ENCODE measurements at places on chromosomes 4 and X. TPM values are rescaled to one million over a fixed set of nuclear protein-coding genes. Genes with fewer than 3 reads are reported as not detected.
A peak's percentile ranks its signal among the peaks of the same experiment; 100 is the strongest.

DNA sequence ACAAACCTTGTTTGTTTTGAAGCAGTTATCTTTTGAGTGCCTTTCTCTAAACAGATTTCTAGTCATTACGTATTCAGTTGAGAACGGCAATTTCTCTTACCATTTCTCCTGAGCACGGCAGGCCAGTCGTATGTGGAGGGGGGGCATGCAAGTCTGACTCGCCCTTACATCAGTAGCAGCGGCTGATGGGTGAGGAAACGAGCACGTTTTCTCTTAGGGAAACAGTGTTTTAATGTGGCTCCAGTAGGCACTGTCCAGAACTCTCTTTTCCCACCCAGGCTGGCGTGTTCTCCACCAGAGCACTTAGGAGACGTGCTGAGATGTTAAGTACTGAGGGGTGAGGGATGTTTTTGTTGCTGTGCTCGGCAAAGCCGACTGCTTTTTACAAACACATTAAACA lies 240.5 kb downstream of the STIM2 start:
- DNase-seq = no peak

DNA sequence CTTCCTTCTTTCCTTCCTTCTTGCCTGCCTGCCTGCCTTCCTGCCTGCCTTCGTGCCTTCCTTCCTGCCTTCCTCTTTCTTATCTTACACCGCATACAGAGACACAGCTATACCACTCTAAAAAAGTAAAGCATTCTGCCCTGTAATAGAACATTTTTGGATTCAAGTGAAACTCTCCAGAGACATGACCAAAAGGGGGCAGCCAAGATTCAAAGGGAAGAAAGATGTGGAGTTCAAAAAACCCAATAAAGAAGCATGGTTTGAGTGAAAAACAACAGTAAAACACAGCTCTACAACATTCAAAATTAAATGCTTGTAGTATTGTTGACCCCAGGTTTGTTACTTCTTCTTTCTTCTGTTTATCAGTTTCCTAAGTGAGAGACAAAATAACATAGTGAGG lies 914.9 kb upstream of the PCDH7 start:
- no peak for DNase-seq

Gene OCIAD1
- total RNA-seq = 121 TPM

DNA sequence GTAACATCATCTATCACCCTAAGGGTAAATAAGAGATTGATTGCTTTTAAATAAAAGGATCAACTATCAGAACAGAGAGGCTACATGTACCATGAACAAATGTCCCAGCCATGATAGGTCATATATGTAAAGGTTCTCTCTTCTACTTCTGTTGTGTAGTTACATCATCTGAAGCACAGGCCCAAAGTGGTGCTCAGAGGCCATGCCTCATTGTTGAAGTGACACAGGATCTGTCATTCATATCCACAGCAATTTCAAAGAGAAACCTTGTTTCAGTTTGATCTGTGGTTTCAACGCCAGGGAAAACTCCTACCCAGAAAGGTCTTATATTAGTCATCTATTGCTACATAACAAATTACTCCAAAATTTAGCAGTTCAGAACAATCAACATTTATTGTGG lies 269.2 kb upstream of the MAOA start:
- no peak for DNase-seq

GRCh38 chr4:153112041-153112441 lies 92.2 kb upstream of the TRIM2 start:
- DNase-seq = no peak

GRCh38 chr4:138243369-138243768 lies 1.2 kb upstream of the SLC7A11 start:
- DNase-seq = no peak

Gene SYTL5
- not detected for total RNA-seq

- no peak for DNase-seq
These were observed 40.0 kb upstream of the SMARCA5 start for GRCh38 chr4:143473334-143474126.

DNA sequence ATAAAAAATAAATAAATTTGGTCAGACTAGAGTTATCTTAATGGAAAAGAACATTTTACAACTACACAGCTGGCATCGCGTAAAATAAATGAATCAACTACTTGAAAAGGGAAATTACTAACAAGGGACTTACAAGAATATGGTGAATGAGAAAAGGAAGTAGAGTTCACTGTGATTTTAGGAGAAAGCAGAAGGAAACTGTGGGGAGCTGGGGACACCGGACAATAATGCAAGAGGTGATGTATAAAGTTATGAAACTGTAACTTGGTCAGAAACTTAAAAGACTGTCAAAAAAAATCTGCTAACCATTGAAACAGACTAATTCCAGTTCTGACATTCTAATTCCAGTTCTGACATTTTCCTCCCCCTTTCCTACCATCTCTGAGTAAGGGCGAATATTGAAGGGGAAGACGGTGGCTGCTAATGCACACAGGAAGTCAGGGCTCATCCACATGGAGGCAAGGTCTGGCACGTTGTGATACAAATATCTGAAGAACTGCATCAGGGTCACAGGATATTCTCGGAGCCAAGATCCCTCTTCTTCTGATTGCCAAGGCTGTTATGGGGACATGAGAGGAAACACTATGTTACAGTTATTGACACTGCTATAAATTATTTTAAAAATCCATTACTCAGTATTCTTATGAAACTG lies 170.5 kb downstream of the CDS1 start:
- no peak for DNase-seq

DNA sequence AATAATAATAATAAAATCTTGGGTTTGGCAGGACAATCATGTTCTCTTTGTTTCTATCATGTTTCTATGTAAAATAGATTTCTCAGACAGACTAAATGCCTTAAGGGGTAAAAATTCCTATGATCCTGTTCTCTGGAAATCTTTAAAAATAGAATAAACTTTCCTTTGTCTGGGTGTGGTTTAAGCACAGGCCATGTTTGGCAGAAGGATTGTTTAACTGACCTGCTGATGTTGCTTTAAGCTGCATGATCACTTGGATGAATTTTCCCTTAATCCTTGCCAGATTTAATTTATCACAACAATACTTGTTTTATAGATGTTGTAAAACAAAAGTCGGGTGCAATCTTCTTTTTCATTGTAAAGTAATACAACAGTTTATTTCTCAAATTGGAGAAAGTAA lies 341.7 kb upstream of the FAT1 start:
- no peak for DNase-seq

Gene SRPX2
- 8.6 TPM for total RNA-seq

Gene RAB9B
- total RNA-seq = 28.0 TPM

- DNase-seq = no peak
These were observed 47.6 kb upstream of the FGG start for GRCh38 chr4:154660052-154660451.

DNA sequence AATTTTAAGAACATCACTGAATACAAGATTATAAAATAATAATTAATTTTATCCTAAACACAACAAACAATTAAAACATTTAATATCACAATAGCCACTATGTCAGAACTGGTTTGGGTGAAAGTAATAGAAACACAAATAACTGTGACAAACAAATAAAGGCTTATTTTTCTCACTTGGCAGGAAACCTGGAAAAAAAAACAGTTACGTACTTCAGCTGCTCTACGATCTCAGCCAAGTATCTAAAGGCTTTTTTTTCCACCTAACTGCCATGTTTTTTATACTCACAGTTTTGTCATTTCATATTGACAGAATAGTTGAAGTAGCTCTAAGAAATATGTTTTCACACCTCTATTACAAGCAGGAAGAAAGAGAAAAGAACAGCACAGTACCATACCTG lies 284.8 kb upstream of the INTU start:
- DNase-seq = no peak

Gene NAP1L2
- total RNA-seq = 5.4 TPM

Gene LRCH2
- total RNA-seq = 1.0 TPM

- no peak for DNase-seq
These were observed 646 bp downstream of the ABCB7 start for GRCh38 chrX:75155447-75155826.

GRCh38 chr4:3290476-3290875 lies 2.3 kb upstream of the RGS12 start:
- peak; percentile 34 for DNase-seq

DNA sequence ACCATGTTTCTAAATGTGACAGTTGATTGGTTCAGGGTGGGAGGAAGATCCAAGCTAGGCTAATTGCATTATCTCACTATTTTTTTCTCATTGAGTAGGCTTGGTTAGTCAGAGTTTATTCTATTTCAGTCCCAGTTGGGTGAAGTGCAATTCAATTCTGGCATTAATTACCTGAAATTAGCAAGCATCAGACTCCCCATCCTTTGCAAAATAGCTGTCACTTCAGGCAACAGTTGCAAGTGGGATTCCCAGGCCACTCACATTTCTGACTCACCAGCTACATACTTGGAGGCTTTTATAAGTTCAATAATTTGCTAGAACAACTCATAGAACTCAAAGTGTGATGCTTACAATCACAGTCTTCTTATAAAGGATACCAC lies 155.8 kb upstream of the HAND2 start:
- DNase-seq = no peak

GRCh38 chrX:39730662-39731329 lies 367.0 kb downstream of the BCOR start:
- peak; percentile 73 for DNase-seq

GRCh38 chr4:109510687-109511086 lies 49.4 kb upstream of the MCUB start:
- DNase-seq = no peak

DNA sequence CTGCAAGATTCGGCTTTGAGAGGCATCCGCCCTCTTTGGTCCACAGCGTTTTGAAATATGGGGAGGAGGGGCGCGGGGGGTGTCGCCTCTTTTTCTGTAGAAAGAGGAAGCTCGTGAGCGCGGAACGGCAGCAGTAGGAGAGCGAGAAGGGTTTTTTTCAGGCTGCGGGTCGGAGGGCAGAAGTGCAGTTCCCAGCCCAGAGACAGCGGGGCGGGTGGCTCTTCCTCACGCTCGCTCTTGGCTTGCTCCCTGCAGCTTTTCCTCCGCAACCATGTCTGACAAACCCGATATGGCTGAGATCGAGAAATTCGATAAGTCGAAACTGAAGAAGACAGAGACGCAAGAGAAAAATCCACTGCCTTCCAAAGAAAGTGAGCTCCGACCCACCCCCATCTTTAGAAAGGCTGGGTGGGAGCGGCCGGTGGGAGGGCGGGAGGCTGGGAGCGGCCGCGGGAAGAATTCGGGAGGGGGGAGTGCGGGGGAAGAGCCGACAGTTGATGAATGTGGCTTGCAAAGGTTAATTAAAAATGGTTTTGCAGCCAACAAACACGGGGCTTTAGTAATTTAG lies 1.2 kb downstream of the TMSB4X start:
- peak; percentile 66 for DNase-seq

DNA sequence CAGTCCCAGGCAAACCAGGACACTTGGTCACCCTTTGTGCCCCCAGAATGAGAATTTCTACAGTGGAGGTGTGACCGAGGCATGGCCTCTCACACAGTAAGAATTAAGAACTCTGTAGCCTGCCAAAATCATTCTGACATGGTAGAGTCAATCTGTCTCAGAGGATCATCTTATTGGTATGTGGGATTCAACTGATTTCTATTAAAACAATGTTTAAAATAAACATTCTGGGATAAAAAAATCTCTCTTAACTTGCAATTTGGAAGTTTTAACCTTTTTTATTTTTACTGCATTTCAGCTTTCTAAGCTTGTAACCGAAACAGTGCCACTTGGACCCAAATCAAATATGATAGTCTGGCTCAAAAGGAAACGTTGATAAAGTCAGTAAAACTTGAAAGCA lies 165.4 kb upstream of the LDB2 start:
- no peak for DNase-seq

Gene PAPSS1
- total RNA-seq = 7.8 TPM

Gene STX18
- total RNA-seq = 16.0 TPM

GRCh38 chr4:142373610-142374009 lies 472.5 kb downstream of the INPP4B start:
- no peak for DNase-seq

DNA sequence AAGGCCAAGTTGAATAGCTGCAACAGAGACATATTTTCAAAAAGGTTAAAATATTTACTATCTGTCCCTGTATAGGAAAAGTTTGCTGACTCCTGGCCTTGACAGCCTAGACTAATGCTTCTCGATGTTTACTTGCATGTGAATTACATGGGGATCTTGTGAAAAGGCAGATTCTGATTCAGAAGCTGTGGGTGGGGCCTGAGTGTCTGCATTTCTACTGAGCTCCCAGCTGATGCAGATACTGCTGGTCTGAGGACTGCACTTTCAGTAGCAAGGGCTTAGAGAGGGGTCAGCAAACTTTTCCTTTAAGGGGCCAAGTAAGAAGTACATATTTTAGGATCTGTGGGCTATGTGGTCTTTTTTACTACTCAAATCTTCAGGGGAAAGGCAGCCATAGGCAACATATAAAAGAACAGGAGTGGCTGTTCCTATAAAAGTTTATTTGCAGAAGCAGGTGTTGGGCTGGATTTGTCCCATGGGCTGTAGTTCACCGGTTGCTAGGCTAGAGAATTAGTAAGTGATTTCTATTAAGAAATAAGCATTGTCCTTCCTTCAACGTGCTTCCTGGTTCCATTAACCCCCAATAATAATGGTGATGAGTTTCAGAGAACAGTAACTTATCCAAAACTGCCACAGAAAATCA lies 97.2 kb upstream of the PDE5A start:
- DNase-seq = no peak

DNA sequence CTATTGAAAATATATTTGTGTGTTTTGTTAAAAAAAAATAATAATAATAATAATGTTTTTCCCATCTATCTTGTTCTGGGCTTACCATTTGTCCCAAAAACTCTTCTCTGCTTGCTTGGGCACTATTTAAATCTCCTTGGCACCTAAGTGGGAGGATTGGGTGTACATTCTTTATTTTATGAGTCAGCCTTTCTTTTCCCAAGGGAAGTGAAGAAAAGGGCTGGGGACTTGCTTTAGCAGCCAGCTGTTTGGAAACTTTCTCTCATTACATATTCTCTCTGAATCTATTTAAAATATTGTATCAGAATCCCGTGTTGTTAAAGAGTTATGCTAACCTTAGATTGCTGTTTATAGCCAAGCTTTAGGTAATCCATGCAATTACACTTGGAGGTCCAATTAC lies 2332.4 kb downstream of the ARAP2 start:
- DNase-seq = no peak

GRCh38 chr4:2318476-2318875 lies 56.6 kb upstream of the MXD4 start:
- no peak for DNase-seq

- no peak for DNase-seq
These were observed at the start of gene HTR2C for GRCh38 chrX:114583646-114584374. TSS of gene HTR2C (plus strand) at chrX:114584086. CDS start at chrX:114726937, 142,851 bp downstream.

- DNase-seq = no peak
These were observed 16.3 kb downstream of the PROM1 start for GRCh38 chr4:16067515-16067914.

DNA sequence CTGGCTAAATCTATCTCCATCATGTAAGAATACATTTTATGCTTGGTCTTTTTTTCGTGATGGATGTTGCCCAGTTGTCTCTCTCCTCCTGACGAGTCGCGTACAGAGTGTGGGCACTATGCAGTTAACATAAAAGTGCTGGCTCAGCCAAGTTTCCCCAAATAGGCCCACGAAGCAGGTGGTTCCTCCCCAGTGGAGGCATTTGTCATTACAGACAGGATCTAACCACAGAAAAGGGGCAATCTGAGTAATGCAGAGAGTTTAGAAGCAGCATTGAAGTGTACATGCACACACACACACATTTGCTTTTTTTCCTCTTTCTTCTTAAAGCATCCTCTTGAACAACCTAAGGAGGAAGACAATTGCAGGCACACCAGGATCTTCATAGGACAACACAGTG lies 188.7 kb upstream of the VCX start:
- no peak for DNase-seq
